Stimulated activated CD4-positive, alpha-beta T cell treated with anti-CD3 and anti-CD28 coated beads, TNF-alpha, amount 100 ng/mL, for 24 hours (primary cell): ENCODE measurements at places on chromosomes 2 and 18.

- no peak for DNase-seq
Measured at GRCh38 chr2:163757814-163758213, 22.0 kb upstream of the FIGN start.

- no peak for DNase-seq
Measured at GRCh38 chr2:42812899-42813479, 20.6 kb upstream of the HAAO start.

GRCh38 chr2:212099658-212100057 is 438.9 kb downstream of the ERBB4 start:
- DNase-seq = no peak

DNA sequence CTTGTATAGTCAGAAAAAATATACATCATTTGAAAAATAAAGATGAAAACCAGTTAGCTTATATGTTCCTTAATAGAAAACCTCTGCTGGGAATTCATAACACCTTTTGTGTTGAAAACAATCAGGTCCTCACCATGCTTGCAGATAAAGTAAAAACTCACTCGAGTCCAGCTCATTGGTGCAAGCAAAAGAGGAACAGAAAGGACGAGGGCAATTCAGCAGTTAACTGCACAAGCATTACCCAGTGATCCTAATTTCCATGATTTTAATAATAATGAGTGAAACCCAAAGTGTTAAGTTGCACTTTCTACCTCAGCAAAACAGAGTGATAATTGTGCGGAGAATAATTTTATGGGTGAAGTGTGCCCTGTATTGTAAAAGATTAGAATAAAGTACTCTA is 839.9 kb downstream of the BCL11A start:
- DNase-seq = no peak

DNA sequence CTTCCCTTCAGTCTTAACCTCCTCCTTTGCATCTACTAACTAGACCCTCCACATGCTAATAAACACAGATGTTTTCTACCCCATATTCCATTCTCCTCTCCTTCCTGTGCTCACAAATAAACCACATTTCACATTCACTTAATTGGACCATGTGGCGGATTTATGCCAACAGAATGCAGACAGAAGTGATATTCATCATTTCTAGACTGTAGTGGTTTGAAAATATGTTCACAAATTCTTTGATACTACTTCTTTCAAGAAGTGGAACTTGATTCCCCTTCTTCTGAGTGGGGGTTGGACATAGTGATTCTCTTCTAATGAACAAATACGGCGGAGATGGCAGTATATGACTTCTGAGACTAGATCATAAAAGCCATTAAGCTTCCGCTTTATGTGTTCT is 73.5 kb upstream of the SPTBN1 start:
- DNase-seq = no peak

- no peak for DNase-seq
Measured at GRCh38 chr2:8004250-8004681, 677.6 kb upstream of the ID2 start.

- DNase-seq = no peak
Measured at GRCh38 chr2:238695538-238695937, 152.3 kb upstream of the TWIST2 start.

DNA sequence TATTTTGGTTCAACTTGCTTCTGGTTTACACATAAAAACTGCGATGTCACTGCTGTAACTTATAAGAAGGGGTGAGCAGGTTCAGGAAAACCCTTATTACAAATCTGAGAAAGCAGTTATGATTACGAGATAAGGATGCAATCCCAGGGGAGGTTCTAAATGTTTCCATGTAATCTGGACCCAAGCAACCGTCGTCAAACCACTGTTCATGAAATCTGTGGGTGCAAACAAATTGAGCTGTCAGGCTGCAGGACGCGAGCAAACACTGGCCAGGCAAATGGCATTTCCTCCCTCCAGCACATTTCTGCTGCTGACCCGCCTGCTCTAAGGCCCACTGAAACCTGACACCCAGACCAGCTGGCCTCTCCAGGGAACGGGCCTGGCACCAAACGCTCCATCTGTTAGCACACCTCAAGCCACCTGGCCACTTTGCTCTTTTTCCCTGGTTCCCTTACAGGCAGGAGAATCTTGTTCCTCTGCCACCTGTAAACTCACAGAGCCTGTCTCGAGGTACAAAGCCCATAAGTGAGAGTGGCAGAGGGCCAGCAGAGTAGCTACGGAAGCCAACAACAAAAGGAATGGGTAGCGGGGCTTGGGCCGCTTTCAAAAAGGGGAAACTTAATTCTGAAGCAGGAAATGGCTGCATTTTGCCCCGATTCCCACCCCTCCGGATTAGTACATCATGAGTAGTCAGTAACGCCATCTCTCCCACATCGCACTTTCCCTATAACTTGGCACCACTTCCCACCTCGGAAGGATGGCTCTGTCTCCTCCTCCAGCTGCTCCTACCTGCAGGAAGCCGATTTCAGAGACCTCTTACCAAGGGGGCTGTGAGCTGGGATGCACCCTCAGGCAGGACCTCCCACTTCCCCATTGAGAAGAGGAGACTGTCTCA is 26.5 kb downstream of the CRACDL start:
- DNase-seq = no peak

DNA sequence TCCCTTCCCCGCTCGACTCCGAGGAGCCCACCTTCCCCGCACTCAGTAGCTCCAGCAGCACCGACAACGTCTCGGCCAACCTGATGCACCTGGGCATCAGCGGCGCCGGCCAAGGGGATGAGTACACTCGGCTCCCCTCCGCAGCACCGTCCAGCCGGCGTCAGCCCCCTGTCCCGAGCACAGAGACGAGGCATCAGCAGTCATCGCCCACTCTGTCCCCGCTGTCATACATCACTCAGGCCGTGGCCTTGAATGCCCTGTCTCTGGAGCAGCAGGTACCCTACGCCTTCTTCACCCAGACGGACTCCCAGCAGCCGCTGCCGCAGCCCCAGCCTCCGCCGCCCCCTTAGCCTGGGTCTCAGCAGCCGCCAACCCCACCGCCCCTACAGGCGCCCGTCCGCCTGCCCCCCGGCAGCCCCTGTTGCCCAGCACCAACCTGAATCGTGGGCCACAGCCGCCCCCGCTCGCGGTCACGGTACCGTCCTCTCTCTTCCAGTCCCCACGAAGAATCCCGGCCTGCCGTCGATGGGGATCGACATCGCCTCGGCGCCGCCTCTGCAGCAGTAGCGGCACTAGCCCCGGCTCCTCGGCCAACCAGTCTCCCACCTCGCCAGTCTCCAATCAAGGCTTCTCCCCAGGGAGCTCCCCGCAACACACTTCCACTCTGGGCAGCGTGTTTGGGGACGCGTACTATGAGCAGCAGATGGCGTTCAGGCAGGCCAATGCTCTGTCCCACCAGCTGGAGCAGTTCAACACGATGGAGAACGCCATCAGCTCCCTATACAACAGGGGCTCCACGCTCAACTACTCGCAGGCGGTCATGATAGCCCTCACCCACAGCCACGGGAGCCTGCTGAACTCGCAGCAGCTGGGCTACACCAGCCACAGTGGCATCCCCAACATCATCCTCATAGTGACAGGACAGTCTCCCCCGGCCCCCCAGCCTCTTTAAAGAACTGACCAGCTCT is 1195.9 kb upstream of the CHAC2 start:
- no peak for DNase-seq

- no peak for DNase-seq
Measured at GRCh38 chr2:66683599-66683998, 248.7 kb downstream of the MEIS1 start.

- no peak for DNase-seq
Measured at GRCh38 chr2:215617060-215617824, 181.4 kb upstream of the FN1 start.

- no peak for DNase-seq
Measured at GRCh38 chr2:233007739-233008138, 5.3 kb downstream of the NGEF start.

- no peak for DNase-seq
Measured at GRCh38 chr2:189409131-189409530, 32.1 kb upstream of the WDR75 start.

GRCh38 chr18:362311-363290 is 94.8 kb upstream of the THOC1 start:
- no peak for DNase-seq

- DNase-seq = no peak
Measured at GRCh38 chr2:160221391-160222276, 21.6 kb upstream of the ITGB6 start.

DNA sequence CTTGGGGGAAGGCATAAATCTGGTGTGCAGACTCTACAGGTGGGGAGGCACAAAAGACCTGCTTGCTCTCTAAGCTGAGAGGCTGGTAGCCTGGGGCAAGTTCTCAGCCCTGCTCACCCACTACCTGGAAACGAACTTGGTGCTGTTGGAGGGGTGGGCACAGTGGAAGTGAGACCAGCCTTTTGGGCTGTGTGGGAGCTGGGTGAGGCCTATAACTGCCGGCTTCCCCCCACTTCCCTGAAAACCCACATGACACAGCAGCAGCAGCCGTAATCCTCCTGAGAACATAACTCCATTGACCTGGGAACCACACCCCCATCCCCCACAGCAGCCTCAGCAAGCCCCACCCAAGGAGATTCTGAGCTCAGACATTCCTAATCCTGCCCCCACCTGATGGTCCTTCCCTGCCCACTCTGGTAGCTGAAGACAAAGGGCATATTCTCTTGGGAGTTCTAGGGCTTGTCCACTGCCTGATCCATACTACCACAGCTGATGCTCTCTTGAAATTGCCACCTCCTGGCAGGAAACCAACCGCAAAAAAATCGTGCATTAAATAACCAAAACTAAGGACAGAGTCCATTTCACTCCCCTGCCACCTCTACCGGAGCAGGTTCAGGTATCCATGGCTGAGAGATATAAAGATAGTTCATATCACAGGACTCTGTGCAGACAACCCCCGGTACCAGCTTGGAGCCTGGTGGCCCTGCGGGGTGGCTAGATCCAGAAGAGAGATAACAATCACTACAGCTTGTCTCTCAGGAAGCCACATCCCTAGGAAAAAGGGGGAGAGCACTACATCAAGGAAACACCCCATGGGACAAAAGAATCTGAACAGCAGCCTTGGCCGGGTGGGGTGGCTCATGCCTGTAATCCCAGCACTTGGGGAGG is 178.1 kb downstream of the NDUFA10 start:
- no peak for DNase-seq

DNA sequence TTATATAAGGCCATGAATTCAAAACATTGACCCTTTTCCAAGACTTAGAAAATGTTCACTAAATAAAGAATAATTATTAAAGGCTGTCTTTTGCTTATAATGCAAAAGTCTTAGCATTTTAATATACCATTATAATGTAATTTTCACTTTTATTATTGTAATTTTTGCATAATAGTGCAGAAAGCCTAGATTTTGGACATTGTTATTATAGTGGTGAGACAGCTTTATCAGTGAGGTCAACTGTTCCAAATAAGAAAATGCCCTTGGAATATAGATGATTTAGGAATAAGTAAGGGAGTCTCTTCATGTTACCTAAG is 56.6 kb downstream of the ATIC start:
- no peak for DNase-seq

- no peak for DNase-seq
Measured at GRCh38 chr18:46462523-46462922, 194.5 kb downstream of the LOXHD1 start.

DNA sequence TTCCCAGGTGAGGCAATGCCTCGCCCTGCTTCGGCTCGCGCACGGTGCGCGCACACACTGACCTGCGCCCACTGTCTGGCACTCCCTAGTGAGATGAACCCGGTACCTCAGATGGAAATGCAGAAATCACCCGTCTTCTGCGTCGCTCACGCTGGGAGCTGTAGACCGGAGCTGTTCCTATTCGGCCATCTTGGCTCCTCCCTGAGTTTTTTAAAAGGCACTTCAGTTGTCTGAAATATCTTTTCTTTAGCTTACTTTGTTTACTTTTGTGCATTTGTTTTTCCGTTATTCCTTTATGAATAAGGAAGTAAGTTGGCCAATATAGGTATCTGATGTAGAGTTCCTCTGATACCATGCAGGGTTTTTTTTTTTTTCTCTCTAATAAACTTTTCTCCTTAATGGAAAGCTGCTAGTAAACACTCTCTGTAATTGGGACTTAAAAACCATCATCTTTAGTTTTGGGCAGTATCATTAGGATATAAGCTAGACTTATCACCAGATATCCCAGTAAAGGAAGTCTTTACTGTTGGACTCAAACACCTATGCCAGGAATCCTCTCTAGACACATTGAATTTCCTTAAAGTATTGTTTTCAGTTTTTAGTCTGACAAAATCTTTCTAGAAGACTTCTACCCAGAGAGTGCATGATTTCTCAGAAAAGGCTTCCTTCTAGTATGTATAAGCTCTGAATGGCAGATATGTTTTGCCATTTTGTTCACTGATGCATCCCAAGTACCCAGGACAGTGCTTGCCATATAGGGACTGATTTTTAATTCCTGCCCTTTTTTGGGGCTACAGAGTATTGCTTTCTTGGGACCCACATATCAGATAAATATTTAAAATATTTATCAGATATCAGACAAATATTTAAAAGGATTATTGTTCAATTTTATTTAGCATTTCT is 35.8 kb upstream of the DYSF start:
- DNase-seq = no peak

DNA sequence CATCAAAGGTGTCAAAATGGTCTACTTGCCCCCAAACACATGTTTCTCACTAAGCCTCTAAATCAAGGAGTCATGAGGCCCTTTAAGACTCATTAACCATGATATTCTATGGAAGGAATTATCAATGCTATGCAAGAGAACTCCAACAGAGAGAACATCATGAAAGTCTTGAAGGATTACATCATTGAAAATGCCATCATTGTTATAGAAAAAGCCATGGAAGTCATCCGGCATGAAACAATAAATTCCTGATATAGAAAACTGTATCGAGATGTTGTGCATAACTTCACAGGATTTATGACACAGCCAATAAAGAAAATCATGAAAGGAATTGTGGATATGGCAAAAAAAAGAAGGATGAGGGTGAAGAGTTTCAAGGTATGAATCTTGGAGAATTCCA is 1363.6 kb upstream of the CDH2 start:
- DNase-seq = no peak

DNA sequence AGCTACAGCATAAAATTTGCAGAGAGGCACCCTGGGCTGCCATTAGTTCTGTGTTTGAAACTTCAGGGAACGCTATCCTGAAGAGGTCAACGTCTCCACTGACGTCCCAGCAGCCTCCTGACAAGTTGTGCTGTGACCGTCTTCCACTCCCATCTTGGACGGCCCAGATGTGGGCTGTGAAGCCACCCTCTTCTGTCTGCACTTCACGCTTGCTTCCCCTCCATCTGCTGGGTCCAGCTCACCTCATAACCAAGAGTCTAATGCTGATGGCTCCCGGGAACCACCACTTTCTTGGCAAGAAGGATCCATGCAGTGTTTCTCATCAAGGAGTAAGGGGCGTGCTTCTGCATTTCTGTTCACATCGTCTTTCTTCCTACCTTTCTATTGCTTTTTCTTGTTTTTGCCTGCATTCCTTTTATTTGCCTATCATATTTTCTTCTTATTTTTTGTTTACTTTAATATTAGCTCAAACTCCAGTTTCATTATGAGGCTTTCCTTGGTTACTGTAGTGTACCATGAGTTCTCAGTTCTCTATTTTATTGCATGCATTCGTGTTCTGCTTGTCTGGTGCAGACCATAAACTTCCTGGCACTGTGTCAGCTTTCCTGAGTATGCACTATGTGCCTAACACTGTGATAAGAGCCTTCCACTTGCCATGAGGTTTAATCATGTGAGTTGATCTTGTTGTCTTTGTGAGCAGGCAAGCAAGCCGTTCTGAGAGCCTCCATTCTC is 631.8 kb upstream of the RAB6C start:
- DNase-seq = no peak
